CD14-positive monocyte (primary cell): ENCODE measurements at places on chromosomes 11 and 22.

DNA sequence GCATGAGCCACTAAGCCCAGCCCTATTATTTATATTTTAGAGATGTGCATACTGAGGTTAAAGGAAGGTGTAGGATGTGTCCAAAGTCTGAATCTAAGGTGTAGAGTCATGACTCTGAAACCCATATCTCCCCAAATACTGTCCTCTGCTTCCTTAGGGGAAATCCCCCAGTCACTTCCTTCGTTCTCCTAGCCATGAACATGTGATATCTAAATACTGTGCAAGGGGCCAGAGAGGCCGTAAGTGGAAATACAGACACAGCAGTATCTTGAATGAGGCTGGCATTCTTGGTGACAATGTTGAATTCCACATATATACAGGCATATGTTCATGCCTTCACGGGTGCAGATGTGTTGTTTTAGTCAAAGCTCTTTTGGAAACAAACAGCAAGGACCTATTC lies 21.3 kb upstream of the PATZ1 start:
- no peak for DNase-seq

GRCh38 chr11:126310200-126310991 lies 6.5 kb downstream of the DCPS start:
- peak; percentile 56 for DNase-seq

- no peak for DNase-seq
Measured at GRCh38 chr11:40125054-40125453, 1334.4 kb downstream of the LRRC4C start.

DNA sequence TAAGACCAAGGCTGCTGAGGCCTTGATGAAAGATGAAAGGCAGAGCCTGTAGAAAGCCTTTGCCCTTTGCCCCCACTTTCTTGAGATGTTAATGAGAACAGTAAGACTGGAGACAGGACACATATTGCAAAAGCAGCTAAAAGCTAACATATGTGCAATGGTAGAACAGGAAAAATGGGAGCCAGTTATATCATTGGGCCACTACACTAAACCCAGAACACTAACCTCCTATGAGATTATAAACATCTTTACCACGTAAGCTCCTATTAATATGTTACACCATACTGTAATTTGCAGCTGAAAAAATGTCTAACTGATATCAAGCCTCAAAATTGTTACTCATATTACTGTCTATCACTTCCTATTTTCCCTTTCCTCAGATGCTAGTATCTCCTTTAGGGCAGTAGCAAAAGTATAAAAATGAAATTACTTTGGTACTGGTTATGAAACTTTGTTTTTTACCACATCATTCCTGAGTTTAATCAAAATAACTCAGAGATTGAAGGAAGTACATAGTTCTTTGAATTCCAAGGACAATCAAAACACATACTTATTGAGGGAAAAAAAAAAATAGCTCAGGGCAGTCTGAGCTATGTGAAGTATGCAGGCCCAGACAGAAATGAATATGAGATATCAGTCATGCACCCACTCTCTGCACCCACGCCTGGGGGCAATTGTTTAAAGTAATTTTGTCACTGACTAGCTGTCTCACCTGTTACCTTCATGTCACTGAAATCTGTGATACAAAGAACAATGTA lies 9.1 kb downstream of the HPS5 start:
- no peak for DNase-seq

DNA sequence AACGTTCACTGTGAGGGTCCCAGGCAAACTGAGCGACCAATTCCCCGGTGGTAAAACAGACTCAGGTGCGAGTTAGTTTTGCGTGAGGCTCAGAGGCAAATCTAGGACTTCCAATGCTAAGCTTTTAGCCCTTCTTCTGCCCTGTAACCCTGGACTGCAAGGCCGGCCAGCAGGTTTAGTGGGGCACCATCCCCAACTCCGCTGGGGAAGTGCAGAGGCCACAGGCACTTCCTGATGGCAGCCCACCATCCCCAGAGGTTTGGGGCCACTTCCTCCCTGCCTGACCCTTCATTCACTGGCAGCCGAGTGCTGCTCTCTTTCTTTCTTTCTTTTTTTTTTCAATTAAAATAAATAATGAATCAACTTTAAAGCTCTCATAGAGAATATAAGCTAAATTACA lies 124.6 kb upstream of the B3GAT1 start:
- no peak for DNase-seq

DNA sequence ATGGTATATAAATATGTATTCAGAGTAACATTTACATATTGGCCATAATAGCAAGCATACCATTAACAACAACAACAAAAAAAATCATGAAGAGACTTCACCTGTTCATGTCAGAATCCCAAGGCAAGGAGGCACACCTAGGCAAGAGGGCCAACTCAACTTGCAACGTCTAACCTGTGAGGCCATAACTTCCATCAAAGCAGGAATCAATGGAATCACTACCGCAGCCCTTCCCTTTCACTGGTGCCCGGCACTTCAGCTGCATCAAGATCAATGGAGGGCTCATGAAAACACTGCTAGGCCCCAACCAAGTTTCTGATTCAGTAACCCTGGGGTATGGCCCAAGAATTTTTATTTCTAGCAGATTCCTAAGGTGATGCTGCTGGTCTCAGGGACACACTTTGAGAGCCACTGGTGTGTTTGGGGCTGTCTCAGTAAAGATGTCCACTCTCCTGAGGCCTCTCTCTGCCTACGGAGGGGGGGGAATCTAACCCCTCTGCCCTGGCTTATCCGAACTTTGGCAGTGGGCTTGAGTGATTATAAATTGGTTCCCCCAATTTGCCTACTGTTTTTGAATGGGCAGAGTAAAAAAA lies 8.0 kb downstream of the ZFTA start:
- DNase-seq = no peak

- no peak for DNase-seq
Measured at GRCh38 chr11:73931039-73931645, 19.7 kb upstream of the DNAJB13 start.

- no peak for DNase-seq
Measured at GRCh38 chr11:131305005-131305404, 65.4 kb upstream of the NTM start.

DNA sequence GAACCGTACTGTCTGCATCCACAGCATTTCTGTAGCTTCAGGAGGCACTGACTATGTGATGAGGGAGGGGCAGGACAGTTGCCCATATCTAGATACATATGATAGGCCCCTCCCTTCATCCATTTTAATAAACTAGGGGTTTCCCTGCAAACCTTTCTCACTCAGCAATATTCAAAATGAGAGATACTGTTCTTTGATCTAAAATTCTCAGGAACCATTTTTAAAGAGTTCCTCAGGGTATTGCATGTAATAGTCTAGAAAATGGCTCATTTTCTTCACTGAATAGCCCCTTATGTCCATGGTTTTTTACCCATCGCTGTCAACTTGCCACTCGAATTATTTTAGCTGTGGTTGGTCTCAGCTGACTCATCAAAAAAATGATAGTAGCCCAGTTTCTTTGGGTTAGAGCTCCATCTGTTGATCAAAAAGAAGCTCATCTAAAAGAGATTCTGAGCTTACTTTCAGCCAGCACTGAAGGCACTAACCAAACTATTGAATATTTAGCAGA lies 37.0 kb upstream of the DNAJB7 start:
- peak; percentile 24 for DNase-seq

DNA sequence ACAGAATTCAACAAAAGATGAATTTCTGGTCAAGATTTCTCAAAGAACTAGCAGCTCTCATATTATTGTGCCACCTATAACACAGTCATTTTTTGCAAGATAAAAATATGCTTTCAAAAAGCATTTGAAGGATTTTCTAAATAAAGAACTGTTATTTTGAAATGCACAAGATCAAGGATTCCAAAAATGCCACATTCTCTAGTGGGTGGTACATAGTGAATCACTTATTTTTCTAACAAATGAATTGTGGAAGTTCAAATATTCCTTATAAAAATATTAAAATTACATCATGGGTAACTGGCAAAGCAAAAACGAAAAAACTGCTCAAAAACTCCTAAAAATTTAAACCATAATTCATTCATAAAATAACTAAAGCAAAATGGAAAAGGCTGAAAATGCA lies 2.1 kb downstream of the RNF141 start:
- no peak for DNase-seq

GRCh38 chr11:119583585-119583984 lies 145.4 kb downstream of the NECTIN1 start:
- no peak for DNase-seq

GRCh38 chr11:114942207-114942606 lies 263.9 kb downstream of the NXPE2 start:
- DNase-seq = no peak

- no peak for DNase-seq
Measured at GRCh38 chr22:24185001-24185500, 3.8 kb downstream of the SUSD2 start.

GRCh38 chr11:76601272-76601671 lies 69.3 kb downstream of the LRRC32 start:
- DNase-seq = no peak
